CD4-positive, alpha-beta T cell treated with Interleukin-12 subunit alpha and Interleukin-12 subunit beta, for 1 hour (primary cell): ENCODE measurements at places on chromosomes 13 and 19.

DNA sequence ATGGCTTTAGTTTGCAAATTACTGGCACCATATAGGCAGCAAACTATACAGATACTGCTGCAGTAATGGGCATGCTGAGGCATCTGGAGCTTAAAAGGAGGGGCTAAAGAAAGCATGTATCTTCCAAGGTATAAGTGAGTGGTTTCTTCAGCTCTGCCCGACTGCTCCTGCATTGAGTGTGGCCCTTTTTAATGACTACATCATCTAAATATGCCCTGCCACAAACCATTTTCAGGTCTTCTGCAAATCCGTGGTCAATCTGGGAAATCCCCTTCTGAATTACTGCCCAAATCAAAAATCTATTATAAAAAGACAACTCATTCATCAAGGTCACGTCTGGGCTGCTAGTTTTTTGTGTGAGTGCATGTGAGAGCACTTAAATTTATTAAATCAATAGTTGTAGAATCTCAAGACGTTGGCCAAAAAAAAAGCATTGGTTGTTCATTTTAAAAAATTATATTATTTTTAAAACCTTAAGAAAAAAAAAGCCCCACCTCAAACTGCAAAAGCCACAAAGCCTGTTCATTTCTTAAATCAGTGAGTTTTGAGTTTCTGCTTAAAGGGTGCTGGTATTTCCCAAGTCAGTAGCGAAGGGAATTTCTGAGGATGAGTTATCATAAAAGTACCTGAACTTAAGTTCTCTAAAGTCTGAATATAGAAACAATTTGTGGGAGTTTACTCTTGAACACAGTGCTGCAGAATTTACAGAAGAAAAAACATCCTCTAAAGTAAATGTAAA is 16.3 kb downstream of the LCP1 start:
- DNase-seq, result peak; percentile 64

- no peak for DNase-seq
Observed at GRCh38 chr19:46392252-46392801, 21.0 kb downstream of the CCDC8 start.

DNA sequence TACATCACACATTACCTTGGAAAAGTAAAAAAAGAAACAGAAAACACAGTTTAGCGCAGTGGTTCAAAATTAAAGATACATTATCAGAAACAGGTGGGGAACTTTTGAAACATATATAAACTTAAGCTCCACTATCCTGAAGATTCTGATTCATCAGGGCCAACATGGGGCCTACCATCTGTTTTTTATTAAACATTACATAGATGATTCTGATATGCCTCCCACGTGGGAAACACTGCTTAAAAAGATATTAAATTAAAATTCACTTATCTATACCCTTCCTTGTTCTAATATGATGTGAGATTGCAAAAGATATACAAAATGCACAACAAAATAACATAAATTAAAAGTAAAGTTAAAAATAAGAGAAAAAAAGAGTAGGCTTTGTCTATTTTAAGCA is 125.0 kb downstream of the VWA8 start:
- DNase-seq, result no peak

- no peak for DNase-seq
Observed at GRCh38 chr19:18863843-18864362, 32.1 kb downstream of the CERS1 start.

DNA sequence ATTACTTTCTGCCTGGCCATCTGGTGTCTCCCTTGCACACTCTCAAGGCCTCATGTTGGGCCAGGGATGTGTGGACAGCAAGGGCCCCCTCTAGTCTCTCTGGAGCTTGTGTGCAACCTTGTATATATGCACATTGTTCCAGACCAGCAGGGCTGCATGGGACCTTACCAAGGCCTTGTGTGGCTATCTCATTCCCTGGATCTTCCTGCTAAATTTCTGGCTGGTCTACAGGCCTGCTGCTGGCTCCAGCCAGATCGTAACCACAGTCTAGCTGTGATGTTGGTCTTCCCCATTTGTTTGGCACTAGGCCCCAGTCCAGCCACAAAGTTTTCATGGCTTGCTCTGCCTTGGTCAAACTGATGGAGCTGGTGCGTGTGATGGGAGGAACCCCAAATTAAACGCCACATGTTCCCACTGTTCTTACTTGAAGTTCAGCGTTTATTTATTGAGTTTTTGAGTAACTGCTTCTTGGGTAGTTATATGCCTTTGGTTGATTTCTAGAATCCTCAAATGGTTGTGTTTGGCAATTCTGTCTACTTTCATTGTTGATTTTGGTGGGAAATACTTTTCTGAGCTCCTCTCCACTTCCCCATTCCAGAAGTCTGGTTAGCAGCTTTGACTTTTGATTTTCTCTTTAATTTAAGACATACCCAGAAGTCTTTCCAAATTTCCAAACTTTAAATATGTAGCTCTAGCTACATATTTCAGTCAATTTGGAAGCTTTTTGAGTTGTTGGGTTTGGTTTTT is 56.4 kb downstream of the SIPA1L3 start:
- DNase-seq, result no peak

GRCh38 chr13:32159137-32159869 is 127.7 kb downstream of the FRY start:
- DNase-seq, result no peak

DNA sequence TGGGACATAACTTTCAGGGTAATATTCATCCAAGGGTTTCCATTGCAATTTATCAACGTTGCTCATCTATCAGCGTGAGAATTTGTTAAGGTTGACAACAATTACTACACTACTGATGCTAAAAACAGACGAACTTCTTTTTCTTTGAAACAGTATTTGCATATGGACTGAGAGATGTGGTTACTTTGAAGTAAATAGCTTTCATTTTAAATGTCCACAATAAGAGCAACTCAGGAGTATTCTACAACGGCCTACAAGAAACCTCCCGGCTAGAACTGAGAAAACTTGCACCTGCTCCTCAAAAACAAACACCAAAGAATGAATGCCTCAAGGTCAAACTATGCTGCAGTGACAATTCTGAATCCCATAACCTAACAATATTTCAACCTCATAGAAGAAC is 238.4 kb downstream of the IRS2 start:
- DNase-seq, result no peak

DNA sequence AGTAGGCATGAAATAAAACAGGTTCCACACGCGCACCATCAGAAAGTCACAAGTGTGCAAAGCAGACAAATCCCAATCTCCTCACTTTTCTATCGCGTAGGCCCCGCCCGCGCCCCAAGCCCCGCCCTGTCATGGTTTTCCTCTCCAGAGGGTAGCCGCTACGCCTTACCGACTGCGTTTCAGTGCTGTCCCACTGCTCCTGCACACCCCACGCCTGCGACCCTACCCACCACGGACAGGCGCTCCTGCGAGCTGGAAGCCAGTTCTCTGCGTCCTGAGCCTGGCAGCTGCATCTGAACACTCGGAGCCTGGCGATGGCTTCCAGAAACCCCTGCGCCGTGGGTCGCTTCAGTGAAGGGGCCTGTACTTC is 379 bp upstream of the ZNF470 start:
- DNase-seq, result peak; percentile 33

DNA sequence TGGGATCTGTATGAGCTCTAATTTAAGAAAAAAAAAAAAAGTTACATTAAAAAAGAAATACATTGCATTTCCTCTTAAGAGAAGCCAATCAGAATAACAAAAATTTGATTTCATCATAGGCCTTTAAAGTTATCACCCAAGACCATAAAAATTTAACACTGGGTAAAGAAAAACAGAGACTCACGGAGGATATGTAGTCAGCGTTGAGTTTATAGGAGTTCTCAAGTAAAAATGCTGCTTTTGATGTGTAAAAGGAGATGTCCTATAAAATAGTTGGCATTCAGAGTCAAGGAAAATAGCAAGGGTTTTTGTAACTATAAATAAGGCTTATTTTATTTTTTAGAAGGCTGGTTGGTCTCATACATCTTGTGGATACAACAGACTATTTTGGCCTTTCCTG is 191.1 kb downstream of the EFNB2 start:
- DNase-seq, result no peak

DNA sequence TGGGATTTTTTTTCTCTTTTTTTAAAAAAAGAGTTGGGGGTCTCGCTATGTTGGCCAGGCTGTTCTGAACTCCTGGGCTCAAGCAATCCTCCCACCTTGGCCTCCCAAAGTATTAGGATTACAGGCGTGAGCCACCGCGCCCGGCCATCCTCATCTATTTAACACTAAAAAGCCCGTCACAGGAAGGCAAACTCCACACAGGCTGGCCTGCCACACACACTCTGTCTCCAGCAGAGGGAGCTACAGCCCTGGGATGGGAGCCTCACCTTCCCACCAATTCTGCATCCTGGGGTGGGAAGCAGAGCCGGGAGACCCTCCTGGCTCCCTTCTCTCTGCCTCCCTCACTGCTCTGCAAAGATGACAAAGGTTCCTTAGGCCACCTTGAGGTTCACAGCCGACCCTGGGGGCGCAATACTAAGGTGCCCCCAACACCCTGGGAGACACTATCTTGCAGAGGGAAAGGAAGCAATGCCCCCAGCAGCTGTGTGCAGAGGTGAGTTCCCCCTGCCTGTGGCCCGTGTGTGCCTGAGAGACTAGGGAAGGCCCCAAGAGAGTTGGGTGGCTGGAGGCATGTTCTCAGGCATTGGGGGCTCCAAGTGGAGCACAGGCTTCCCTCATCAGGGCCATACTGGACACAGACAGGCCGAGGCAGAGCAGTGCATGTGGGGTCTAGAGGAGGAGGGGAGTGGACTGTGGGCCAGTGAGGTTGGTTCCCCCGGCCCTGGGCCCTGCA is 27.4 kb upstream of the TIMM44 start:
- DNase-seq, result peak; percentile 26

- DNase-seq, result peak; percentile 82
Observed at GRCh38 chr19:39941615-39942365, 7.4 kb upstream of the FCGBP start.

DNA sequence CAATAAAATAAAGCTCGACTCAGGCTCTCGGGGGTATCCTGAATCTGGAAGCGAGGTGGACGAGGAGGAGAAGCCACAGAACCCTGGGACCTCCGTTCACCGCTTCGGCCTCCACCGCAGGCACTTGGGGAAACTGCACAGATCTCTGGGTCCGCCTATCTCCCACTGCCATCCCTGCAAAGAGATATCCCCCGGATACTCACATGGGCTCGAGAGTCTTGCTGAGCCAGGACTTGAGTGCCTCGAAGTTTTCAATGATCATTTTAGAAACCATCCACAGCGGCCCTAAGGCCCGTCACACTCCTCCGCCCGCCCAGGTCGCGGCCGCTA is 589 bp downstream of the RBM26 start:
- DNase-seq, result no peak

- no peak for DNase-seq
Observed at GRCh38 chr19:6039566-6040225, 61.8 kb upstream of the RANBP3 start.

GRCh38 chr13:78998630-78999315 is 339.8 kb upstream of the OBI1 start:
- DNase-seq, result no peak

- no peak for DNase-seq
Observed at GRCh38 chr19:802498-803098, 5.3 kb downstream of the PTBP1 start.

GRCh38 chr19:18866800-18867123 is 29.2 kb downstream of the CERS1 start:
- DNase-seq, result no peak

DNA sequence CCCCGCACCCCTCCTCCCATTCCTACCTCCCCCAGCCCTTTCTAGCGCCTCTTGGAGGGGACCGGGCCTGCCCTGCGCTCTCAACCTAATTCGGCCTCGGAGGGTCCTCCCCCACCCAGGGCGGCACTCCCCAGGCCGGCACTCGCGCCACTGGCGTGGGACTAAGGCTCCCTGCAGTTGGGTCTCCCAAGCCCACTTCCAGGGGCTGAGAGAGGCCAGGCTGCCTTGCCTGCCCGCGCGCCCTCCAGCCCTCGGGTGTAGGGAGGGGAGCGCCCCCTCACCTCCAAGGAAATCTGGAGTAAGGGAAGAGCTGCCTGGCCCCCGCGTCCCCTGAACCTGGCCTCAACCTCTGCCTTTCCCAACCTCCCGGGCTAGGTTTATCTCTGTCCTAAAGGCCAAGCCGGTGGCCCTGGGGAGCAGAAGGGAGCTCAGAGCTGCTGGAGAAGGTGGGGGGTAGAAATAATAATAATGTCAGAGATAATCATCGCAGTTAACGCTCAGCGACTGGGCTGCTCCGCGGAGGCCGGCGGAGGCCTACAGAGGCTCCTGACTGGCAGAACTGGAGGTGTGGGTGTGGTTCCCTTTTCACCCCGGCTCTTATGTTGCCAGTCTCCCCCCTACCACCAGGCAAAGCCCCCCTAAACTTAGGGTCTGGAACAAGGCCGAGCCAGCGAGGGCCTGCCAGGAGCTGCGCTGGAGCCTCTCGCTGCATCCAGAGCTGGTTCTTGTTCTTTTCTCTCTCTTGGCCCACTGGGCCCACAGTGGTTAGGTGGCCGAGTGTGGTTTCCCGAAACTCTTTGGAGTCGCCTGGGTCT is 9.6 kb downstream of the ZIC2 start:
- DNase-seq, result no peak

DNA sequence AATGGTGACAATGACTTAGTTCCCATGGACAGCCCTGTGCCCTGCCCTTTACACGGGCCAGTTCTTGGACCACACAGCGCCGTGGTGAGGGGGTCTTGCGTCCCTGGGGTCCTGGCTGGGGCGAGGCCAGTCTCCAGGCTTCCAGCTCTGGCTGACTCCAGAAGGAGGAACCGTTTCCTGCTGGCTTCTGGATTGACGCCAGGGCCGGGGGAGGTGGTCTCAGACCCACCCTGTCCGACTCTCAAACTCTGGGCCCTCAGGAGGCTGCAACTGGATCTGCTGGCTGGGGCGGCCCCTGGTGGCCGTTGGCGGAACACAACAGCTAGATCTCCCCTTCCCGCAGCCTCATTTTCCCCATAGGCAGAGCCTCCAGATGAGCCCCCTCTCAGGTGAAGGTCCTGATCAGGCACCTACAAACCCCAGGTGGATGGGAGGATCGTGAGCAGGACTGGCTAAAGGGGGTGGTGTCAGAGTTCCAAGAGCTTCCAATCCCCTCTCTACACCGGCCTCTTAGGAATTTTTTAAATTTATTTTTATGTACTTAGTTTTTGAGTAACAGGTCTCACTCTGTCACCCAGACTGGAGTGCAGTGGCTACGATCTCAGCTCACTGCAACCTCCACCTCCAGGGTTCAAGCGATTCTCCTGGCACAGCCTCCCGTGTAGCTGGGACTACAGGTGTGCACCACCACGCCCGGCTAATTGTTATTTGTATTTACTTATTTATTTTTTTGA is 8.0 kb downstream of the CCDC194 start:
- peak; percentile 64 for DNase-seq

DNA sequence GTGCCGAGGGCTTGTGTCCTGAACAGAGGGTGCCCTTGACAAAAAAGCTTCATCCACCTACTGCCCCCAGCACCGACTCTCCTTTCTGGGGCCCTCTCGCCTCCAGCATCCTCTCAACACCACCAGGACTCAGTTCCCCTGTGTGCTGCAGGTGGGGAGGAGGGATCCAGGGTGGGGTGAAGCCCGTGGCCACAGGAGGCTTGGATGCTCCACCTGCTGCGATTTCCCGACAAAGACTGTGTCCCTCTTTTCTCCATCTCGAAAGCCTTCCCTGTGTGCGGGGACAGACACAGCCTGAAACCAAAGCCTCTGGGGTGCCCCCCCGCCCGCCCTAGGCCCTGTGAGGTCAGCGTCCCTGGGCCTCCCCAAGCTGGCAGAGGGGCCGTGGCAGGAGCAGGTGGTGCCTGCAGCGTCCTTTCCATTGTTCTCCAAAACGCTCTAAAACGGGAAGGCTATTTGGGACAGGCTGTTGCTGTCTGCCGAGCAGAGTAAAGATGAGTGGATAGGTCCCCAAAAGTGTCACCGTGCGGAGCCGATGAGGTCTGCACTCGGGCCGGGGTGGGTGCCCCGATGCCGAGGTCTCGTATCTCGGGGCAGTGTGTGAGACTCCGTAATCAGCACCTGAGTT is 185.7 kb downstream of the PTPRS start:
- DNase-seq, result no peak

GRCh38 chr13:37406031-37406430 is 192.5 kb downstream of the POSTN start:
- DNase-seq, result no peak
